ENCODE measurements at places on chromosomes 1 and 21.

DNA sequence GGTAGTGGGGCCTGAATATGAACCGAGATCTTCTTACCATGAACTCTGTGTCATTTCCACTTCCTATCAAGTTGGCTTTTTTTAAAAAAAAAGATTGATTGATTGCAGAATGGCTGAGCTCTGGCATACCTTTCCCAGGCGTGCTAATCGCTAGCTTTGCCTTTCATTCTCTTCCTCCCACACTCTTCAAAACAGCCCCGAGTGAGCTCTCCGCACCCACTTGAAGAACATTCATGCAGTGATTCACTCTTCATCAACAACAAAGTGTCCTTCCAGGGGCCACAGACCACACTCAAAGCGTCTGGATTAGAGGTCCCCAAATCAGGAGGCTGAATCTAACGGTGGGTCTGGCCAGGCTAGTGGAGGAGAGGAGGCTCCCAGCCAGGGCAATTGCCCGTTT lies 96.3 kb upstream of the GALNT2 start:
- peak; percentile 58 for DNase-seq

DNA sequence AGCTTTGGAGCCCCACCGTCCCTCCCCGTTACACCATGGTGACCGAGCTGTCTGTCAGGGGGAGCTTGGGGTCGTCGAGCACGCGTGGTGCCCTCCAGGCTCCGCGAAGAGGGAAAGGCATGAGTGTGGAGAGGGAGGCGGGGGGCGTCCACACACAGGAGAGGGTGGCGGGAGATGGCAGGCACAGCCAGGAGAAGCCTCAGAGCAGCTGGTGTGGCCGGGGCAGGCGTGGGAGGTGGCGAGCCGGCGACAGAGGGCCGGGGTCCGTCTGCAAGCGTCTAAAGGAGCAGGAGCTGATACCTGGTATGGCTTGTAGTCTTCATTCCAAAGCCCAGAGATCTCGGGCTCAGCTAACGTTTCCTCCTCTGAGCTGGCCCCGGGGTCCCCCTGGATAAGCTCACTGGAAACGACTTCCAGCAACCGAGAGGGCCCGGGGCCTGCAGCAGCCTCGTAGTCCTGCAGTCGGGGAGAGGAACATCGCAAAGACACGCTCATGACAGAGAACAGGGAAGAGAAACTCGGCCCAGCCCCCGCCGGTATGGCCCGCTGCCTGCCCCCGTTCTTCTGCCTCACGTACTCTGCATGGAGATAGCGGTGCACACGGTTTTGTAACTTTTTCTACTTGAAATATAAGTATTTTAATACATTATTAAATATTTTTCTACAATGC lies 37.4 kb downstream of the CFAP74 start:
- no peak for DNase-seq

DNA sequence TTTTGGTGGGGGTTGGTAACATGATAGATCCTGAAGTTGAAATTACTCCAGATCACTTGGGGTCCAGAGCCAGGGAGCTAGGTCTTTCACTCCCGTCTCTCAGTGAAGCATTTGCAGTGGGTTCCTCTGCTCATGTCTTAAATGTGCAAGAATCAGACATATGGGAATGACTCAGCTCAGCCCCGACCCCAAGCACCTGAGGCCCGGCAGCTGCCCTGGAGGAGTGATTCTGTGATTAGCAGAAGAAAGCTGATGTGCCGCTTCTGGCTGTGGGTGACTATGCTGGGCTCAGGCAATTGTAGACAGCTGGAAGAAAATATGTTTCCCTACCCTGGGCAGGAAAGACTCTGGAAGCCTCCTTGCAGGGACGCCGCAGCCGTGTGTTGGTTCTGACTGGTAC lies 601.7 kb downstream of the NPHP4 start:
- no peak for DNase-seq

DNA sequence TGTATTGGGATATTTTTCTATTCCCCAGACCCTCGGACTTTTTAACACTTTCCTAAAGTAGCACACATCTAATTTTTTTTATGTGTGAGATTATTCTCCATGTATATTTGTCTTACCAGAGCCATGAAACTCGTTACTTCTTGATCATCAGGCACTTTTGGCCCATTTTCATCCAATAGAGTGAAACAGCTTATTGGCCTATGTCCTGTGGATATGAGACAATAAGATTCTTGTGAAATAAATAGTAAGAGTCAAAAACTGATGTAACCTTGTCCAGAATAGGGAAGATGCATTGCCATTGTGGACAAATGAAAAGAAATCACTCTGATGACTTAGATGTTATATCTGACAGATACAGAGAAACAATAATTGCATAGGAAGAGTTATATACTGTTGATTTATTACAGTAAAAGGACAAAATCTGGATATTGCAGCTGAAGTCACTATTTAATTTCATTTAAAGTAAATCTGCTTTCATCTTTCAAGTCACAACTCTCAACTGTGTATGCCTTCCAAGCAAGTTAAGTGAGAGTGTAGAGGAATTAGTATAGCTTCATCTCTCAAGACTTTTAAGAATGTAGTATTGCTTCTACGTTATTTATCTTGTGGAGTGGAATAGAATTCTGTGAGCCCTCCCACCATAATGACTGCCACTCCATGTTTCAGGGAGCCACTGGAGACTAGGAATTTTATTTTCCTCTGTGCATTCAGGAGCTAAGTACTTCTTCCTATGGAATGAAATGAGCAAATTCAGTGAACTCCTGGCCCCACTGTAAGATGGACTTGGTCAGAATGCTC lies 86.9 kb downstream of the ADAMTS1 start:
- DNase-seq: no peak

GRCh38 chr21:44612669-44613229 lies 870 bp downstream of the KRTAP10-8 start:
- no peak for DNase-seq

- no peak for DNase-seq
Observed at GRCh38 chr1:221175249-221175648, 296.0 kb downstream of the HLX start.

- DNase-seq: no peak
Observed at GRCh38 chr1:50110656-50111055, 1.9 kb downstream of the ELAVL4 start.

DNA sequence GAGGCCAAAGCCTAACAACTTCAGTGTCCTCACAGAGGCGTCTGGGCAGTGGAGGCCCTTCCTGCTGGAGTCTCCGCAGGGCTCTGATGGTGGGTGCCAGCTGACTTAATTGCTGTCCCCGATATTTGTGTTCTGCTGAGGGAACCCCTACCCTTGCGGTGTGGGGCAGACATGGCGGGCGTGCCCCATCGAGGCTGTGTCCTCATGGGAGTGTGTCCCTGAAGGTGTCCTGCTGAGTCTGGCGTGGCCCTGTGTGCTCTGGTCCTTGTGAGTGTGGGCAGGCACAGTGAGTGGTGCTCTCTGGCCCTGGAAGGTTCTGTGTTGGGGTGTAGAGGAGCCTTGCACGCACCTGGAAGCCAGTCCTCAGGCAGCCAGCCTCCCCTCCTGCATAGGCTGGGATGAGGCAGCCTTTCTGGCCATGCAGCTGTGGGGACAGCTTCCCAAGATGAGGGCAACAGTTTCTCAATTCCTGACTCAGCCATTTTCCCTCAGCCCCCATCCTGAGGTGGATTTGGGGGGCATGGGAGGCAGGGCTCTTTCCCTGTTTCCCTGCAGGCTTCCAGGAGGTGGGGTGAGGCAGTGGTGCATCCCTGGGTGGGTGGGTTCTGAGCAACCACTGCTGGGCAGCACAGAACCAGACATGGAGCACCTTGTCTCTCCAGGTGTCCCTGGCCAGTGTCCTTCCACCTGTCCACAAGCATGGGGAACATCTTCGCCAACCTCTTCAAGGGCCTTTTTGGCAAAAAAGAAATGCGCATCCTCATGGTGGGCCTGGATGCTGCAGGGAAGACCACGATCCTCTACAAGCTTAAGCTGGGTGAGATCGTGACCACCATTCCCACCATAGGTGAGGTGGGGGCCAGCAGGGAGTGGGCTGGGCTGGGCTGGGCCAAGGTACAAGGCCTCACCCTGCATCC lies 6.5 kb downstream of the C1orf35 start:
- DNase-seq: peak; percentile 1

- no peak for DNase-seq
Observed at GRCh38 chr1:9672444-9672843, 20.9 kb downstream of the PIK3CD start.

GRCh38 chr1:64948216-64948615 lies 18.1 kb downstream of the JAK1 start:
- no peak for DNase-seq

- no peak for DNase-seq
Observed at GRCh38 chr1:101410048-101410878, 173.4 kb downstream of the S1PR1 start.

GRCh38 chr1:235079443-235080296 lies 49.0 kb downstream of the TOMM20 start:
- DNase-seq: peak; percentile 79

GRCh38 chr21:35303085-35303484 lies 254.0 kb upstream of the RUNX1 start:
- peak; percentile 81 for DNase-seq

- DNase-seq: peak; percentile 93
Observed at GRCh38 chr1:94299627-94300553, 62.5 kb upstream of the ARHGAP29 start.

DNA sequence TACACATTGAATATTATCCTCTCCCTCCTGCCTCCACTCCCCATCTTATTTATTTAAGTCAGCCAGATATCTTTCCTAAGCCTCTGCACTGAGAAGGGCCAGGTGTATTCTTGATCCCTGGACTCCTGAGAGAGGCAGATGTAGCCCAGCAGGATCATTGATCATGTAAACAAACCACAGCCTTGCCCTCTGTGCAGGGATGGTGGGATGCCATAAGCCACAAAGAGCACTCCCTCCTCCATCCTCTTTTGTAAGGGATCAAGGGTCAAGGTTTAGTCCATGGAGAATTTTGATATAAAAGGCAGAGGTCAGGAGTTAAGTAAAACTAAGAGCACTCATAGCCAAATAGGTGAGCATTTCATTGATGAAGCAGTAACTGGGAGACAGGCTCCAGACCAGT lies 17.3 kb downstream of the PHGDH start:
- DNase-seq: no peak

GRCh38 chr1:222749927-222750326 lies 12.9 kb downstream of the FAM177B start:
- DNase-seq: no peak

GRCh38 chr1:45355683-45356082 lies 15.4 kb upstream of the MUTYH start:
- no peak for DNase-seq

GRCh38 chr1:209509039-209509438 lies 74.5 kb upstream of the CAMK1G start:
- no peak for DNase-seq
